ENCODE measurements at places on chromosomes 16 and 17.

GRCh38 chr17:78291944-78292910 lies 60.8 kb downstream of the TMEM235 start:
- no peak for DNase-seq

- DNase-seq, result no peak
Observed at GRCh38 chr17:68385490-68386215, 71.6 kb downstream of the WIPI1 start.

- DNase-seq, result no peak
Observed at GRCh38 chr16:6252541-6252940, 1080.1 kb upstream of the RBFOX1 start.

- DNase-seq, result no peak
Observed at GRCh38 chr17:29212681-29213121, 32.5 kb upstream of the MYO18A start.

DNA sequence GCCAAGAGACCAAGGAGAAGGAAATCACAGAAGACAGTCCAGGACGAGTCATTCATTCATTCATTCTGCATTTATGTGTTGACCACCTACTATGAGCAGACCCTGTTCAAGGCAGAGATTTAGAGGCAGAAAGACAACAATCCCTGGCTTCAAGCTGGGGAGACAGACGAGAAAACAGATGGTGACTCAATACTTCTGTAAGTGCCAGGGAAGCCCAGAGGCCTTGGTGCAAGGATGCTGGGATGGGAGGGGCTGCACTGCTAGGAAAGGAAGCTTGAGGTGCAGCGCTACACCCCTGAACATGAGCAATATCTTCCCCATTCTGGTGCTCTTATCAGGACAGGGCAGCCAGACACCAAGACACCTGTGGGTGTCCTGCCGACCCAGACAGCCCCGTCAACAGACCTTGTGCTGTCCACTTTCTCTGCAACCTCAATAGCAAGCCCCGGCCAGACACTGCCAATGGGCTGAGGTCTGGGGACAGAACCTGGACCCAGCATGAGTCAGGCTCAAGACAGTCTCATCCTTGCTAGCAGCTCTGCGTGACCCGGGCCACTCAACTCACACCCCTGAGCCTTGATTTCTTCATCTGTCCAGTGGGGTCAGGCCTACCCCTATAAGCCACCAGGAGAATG lies 163.5 kb downstream of the COPRS start:
- no peak for DNase-seq

DNA sequence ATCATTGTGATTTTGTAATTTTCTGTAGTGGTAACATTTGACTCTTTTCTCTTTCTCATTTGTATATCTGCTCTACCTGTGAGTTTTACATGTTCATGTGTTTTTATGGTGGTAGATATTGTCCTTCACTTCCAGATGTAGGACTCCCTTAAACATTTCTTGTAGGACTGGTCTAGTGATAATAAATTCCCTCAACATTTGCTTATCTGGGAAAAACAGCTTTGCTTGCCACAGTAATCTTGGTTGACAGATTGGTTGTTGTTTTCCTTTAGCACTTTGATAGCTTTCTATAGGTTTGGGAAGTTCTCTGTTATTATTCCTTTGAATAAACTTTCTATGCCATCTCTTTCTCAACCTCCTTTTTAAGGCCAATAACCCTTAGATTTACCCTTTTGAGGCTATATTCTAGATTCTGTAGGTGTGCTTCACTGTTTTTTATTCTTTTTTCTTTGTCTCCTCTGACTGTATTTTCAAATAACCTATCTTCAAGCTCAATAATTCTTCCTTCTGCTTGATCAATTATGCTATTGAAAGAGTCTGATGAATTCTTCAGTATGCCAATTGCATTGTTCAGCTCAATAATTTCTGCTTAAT lies 32.1 kb upstream of the GINS3 start:
- no peak for DNase-seq

DNA sequence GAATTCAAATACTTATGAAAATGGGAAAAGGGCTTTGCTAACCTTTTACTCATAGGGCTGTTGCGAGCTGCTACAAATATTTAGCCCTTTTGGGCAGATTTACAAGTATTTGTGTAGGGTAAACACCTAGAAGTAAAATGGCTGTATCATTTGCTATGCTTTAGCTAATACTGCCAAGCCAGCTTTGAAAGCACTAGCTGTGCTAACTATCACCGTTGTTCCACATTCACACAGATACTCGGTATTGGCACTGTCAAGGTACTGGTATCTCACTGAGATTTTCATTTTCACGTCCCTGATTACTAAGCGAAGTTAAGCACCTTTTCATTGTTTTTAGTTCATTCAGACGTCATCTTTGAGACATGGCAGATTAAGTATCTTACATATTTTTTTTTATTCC lies 84.8 kb downstream of the GLG1 start:
- DNase-seq, result no peak
